ENCODE measurements at places on chromosomes 16 and 17.

GRCh38 chr17:10368561-10368960 lies 4.2 kb downstream of the MYH13 start:
- DNase-seq, result no peak

- DNase-seq, result no peak
These were observed 38.6 kb upstream of the CACNG4 start for GRCh38 chr17:66925811-66926500.

GRCh38 chr16:76705892-76706291 lies 428.7 kb downstream of the CNTNAP4 start:
- DNase-seq, result no peak

- no peak for DNase-seq
These were observed 16.9 kb downstream of the KNOP1 start for GRCh38 chr16:19701091-19701490.

DNA sequence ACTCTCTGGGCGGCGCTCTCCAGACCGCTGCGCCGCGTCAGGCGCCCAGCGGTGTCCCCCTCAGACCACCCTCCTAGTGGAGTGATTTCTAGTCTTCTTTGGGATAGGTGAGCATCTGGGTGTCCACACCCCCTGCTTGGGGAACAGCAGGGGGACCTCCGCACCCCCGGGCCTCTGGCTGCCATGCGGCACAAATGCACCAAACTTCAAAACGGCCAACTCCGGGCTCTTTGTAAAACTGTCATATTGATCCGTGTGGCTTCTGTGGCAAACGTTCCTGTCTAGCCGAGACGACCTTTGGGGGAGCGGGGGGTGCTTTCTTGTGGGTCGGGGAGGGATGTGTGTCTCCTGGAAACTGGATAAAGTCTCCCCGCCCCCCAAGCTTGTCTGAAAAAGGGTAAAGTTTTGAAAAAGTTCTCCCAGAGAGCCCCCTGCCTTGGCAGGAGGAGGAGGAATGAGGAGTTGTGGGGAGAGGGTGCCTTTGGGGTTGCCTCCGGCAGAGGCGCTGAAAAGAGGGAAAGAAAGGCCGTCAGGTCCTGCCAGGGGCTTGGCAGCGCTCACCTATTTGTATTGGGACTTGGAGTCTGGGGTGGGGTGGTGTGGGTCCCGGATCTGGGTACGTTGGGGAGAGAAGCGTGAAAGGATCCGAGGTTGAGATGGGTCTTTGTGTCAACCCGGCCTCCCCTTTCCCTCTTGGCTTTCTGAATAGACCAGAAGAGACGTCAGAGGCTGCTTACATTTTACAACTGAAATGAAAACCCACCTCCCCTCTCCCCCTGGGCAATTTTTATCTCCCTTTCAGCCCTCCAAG lies 2.2 kb upstream of the CHD3 start:
- peak; percentile 23 for DNase-seq

DNA sequence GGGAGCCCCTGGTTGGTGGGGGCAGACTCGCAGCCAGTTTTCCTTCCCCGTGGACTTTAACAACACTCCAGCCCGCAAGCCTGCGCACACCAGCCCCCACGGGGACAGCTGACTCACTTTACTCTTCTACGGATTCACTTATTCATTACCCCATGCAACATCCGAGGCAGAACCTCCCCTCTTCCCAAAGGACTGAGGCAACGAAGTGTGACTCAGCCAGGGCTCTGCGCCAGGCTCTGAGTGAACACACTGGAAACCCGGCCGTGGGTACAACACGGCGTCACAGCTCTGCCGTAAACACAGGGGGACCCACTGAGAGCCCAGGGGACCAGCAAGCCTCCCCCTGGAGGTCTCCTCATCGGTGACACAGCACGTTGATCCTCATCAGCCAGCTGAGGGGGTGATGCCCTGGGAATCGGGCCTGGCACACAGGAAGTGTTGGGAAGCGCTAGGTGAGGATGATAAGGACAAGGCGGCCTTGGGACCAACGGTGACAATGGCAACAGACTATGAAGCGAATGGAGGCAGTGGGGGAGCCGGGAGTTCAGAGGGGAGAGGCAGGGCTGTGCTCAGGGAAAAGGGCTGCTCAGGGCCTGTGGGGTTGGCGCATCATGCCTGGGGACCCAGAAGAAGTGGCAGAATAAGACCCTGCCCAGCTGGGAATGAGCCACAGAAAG lies 14.6 kb downstream of the COTL1 start:
- peak; percentile 94 for DNase-seq

DNA sequence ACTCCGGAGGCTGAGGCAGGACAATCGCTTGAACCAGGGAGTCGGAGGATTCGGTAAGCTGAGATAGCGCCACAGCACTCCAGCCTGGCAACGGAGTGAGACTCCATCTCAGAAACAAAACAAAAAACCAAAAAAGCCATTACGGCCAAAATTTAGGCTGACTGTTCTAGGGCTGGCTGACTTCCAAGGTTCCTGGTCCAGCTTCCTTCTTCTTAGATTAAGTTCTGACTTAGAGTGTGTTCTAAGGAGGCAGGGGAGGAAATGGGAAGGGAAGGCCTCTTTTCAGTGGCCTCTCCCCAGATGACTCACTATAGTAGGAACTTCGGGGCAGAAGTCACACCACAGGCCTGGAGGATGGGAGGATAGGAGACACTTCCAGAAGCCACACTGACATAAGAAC lies 27.7 kb upstream of the CLEC18B start:
- DNase-seq, result peak; percentile 87

DNA sequence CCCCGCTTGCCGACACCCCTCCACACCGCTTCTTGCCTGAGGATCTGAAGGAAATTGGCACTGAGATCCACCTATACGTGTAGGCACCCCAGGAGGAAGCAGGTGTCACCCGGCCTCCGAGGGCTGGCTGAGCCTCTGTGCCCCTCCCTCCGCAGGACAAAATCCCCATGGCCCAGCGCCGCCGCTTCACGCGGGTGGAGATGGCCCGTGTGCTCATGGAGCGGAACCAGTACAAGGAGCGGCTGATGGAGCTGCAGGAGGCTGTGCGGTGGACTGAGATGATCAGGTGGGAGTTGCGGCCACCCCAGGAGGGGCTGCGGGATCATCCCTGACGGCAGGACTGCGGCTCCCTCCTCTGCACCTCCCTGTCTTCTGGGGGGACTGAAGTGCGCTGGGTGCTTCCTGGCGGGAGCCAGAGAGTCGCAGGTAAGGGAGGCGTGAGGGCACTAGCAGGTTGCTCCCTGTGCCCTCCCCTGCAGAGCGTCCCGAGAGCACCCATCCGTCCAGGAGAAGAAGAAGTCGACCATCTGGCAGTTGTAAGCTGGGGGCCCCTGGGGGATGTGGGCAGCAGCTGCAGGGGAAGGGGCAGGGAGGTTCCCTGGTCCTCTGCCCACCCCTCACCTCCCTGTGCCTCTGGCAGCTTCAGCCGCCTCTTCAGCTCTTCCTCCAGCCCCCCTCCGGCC lies 9.0 kb downstream of the NME3 start:
- no peak for DNase-seq

DNA sequence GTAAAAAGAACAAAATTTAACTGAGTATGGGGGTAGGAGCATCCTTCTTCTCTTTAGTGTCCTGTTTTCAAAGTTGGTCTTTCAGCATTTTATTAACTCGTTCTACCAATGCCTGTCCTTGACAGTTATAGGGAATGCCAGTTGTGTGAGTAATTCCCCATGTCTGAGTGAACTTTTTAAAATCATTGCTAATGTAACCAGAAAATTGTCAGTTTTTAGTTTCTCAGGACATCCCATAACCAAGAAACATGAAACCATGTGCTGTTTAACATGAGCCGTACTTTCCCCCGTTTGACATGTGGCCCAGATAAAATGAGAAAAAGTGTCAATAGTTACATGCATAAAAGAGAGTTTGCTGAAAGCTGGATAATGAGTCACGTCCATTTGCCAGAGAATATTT lies 71.4 kb upstream of the ARL4D start:
- DNase-seq, result no peak

- no peak for DNase-seq
These were observed 17.7 kb upstream of the SLC12A3 start for GRCh38 chr16:56847173-56847910.

GRCh38 chr17:4560837-4561256 lies 470 bp upstream of the GGT6 start:
- DNase-seq, result no peak

- no peak for DNase-seq
These were observed 67.7 kb downstream of the MSI2 start for GRCh38 chr17:57324060-57324459.

GRCh38 chr17:28391401-28391800 lies 14.6 kb downstream of the SLC46A1 start:
- DNase-seq, result no peak

DNA sequence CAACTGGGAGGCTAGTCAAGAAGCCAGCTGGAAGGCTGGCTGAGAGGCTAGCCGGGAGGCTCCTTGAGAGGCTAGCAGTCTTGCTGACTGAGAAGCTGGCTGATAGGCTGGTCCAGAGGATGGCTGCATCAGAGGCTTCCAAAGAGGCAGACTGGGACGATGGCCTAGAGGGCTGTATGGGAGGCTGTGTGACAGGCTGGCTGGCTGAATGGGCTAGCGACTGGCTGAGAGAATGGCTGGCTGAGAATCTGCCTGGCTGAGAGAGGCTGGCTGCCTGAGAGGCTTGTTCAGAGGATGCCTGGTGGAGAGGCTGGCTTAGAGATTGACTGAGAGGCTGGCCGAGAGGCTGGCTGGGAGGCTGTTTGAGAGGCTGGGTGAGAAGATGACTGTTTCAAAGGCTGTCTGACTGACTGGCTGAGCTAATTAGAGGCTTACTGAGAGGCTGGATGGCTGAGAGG lies 34.8 kb upstream of the ACSM2B start:
- no peak for DNase-seq

- peak; percentile 45 for DNase-seq
These were observed 584 bp upstream of the STAT5B start for GRCh38 chr17:42276609-42277341.

GRCh38 chr17:82775001-82775823 lies 23.3 kb downstream of the TBCD start:
- peak; percentile 39 for DNase-seq
